ENCODE measurements at places on chromosomes 6 and 20.
A peak's percentile ranks its signal among the peaks of the same experiment; 100 is the strongest.

GRCh38 chr20:38228436-38228835, 32.1 kb downstream of the KIAA1755 start:
- no peak for DNase-seq

DNA sequence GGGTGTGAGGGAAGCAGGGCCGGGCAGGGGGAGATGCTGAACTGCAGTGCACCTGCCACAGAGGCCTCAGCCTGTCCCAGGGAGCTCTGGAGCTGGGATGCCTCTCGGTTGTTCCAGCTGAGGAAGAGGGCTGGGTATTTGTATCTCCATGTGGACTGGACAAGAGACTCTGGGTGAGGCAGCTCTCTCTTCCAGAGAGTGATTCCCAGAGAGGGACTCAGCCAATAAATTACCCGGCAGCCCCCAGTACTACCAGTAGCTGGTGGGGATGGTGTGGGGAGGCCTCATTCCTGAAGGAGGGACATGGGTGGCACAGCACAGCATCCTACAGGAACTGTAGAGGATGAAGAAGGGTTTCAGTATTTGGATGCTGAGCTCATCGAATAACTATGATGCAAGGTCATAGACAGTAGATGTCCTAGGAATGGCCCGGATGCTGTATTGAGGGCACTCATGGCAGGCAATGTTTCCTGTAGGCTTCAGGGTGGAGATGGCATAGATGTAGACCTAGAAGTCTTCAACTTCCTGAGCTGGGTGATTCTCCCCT, 1.4 kb downstream of the FGD2 start:
- no peak for DNase-seq

- no peak for DNase-seq
Observed at GRCh38 chr6:47671777-47672176, 26.6 kb upstream of the ADGRF4 start.

- peak; percentile 50 for DNase-seq
Observed at GRCh38 chr20:59604741-59605600, 631 bp downstream of the PHACTR3 start.

- DNase-seq = no peak
Observed at GRCh38 chr20:15913391-15914025, 659.7 kb downstream of the KIF16B start.

DNA sequence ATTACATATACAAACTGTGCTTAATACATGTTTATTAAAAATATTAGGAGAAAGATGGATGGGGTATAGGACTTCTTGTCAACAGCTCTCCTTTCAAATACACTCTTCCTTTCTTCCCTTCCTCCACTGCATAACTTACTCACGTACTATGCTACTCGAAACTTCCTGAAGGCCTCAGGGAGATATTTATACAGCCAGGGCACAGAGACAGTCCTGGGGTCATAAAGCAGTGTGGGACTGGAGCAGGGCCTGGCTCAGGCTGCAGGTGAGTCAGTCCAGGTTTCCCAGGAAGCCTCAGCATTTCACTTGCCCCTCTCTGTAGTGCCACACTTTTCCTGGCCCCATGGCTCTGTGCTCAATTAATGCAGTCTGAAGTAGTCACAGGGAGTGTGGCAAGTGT, 157.0 kb downstream of the UBE3D start:
- no peak for DNase-seq

DNA sequence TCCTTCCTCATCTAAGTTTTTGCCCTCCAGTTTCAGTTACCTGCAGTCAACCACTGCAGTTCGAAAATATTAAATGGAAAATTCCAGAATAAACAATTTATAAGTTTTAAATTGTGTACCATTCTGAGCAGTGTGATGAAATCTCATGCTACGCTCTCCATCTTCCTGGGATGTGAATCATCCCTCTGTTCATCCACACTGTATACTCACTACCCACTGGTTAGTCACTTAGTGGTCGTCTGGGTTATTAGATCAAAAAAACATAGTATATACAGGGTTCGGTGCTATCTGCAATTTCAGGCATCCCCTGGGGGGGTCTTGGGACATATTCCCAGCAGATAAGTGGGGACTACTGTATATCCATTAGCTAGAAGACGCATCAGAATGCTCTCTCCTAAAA, 151.9 kb upstream of the SLC22A16 start:
- DNase-seq = no peak
